ENCODE measurements at places on chromosomes 5 and 9. TPM values are rescaled to one million over a fixed set of nuclear protein-coding genes. Genes with fewer than 3 reads are reported as not detected.

DNA sequence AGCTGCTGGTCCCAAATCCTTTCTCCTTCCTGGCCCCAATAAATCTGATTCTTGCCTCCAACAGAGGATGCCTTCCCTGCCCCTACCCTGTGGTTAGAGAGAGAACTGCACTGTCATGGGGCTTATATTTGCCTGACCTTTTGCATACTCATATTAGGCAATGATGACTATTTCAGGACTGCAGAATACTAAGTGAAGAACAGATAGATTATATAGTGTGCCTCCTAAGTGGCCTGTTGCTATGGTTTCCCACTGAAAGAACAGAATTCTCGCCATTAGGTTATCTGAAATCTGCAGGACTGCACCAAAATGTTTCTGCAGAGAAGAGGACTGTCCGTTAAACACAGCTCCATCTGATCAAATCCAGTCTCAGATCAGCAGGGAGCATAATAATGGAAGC, 87.3 kb upstream of the CCNG1 start:
- peak; percentile 52 for DNase-seq

DNA sequence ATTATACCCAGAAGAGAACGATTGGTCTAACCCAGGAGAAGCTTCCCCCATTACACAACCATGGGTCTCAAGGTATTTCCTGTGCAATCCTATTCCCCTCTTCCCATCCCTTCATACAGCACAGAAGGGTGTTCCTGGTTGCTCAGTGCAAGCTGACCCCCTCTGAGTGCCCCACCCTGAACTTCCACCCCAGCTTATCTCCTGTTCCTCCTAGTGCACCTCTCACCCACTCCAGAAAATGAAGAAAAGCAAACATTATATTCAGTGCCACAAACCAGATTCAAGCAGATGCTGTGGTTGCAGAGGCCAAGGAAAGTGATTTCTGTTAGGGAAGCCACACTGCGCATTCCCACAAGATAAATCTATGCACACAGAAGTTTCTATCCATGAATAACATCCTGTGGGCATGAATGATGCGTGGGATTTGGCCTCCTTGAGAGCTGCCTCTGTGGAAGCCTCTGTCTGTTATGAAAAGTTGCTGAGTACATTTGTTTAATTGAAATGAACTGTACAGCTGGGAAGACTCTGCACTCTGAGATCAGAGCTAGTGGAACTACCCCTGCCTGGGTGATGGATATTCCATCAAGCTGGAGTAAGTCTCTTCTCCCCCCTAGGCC, 2.2 kb upstream of the OR2S2 start:
- peak; percentile 34 for DNase-seq

DNA sequence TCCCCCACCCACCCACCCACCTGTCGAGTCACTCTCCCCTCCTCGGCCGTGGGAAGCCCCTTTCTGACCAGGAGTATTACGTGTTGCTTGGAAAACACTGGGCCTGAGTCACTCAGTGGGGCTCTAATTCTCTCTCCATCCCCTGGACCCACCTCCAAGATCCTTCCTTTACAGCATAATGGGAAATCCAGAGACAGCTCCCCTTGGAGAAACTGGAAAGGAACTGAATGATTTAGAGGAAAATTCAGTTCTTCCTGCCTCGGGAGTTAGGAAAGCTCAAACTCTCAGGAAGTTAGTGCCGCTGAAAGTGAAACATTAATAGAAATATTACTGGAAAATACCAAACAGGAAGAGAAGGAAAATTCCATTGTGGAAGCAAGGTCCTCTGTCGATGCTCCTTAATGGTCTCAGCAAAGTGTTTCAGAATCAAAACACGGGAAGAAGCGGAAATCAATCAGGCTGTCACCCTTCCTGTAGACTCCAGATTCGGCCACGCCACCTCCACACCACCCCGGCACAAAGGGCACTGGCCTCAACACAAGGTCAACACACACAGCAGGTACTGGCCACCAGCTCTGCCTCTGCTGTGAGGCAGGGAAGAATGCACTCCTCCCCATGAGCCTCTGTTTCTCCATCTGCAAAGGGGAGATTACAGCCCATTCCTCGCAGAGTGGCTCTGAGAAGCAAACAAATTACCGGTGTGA, 9.6 kb downstream of the SHB start:
- peak; percentile 80 for DNase-seq

The ANKRD33B gene
- 7.8 TPM for total RNA-seq

GRCh38 chr5:109553846-109554245, 135.9 kb upstream of the MAN2A1 start:
- no peak for DNase-seq

The CKS2 gene
- total RNA-seq, result 25.9 TPM

The SEMA4D gene
- total RNA-seq, result 2.6 TPM

DNA sequence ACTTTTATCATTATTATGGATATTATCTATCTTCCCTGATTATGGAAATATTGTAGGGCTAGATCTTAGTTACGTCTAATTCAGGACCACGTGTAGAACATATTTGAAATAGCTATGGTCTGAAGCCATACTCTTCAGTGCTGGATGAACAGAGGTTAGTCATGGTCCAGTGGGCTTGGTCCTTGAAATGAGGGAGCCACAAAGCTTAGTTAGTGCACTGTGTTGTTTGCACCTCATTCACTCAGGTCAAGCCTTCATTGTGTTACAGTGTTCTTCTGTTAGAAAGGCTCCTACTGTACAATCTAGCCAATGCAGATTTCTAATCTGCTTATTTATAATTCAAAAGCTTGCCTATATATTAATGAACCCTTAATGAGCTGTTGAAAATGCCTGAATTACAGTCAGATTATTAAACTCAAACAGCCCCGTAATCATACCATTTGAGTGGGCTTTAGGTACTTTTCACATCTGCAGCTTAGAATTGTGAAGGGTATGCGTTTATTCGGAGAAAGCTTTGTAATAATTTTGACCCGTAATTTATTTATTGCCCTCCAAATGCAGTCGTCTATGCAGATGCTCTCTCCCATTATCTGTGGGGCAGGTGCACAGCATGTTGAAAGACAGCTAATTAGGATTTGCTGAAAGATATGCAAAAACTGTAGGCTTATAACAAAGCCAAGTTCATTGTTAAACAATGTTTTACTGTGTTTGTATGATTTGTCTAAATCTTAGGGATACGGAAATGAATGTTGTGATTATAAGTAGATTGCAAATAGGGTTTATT, 164.9 kb downstream of the PBX3 start:
- peak; percentile 77 for DNase-seq

DNA sequence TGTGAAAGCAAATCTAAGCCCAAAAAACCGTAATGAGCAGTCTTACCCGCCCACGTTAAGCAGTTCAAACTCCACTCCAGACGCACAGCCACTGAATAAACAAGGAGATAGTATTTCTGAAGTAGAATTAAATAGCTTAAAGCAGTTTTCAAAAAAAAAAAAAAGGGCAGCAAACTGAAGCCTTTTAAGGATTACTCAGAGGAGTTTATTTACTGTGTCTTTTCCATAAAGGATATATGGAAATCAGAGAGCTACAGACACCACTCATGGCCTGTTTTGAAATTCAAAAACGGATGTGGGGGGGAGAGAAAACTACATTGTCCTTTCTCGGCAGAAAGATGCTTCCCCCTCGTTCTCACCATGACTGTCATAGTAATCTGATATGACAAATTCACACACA, 83.7 kb upstream of the IRX1 start:
- DNase-seq, result no peak

GRCh38 chr5:137432376-137432775, 66.8 kb downstream of the SPOCK1 start:
- no peak for DNase-seq

- DNase-seq, result no peak
Observed at GRCh38 chr5:421901-422300, 21.1 kb upstream of the EXOC3 start.

DNA sequence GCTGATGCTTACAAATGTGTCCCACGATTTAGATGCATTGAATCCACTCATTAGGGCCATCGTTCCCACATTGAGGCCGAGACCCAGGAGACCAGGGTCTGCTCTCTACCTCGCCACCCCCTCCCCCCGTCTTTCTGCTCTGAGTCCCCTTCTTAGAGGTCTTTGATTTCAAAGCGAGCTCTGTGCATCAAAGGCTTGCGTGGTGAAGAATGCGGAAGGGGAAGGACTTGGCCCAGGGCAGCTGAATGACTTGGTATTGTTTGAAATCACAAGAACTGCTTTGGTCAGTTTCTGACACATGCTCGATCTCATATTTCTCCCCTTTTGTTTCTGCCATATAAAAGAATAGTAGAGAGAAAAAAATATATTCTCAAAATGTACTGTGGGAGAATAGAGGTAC, 78.3 kb upstream of the IRX1 start:
- no peak for DNase-seq

- DNase-seq, result peak; percentile 32
Observed at GRCh38 chr5:87302061-87302460, 34.4 kb downstream of the RASA1 start.

The NPR3 gene
- total RNA-seq, result 14.9 TPM

DNA sequence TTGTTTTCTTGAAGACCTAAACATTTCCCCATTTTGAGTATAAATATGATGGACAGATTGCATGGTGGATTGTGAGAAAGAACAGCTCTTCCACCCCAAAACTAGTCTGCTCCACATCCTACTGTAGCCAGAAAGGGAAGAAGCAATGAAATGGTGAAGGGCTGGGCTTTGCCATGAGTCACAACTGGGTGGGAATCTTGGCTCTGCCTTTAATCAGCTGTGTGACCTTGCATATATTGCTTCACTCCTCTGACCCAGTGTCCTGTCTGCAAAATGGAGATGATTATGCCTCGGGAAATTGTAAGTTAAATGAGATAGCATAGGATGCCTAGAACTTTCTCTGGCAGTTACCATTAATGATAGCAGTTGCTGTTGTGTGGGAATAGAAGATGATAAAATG, 101.9 kb downstream of the PDE8B start:
- peak; percentile 18 for DNase-seq

DNA sequence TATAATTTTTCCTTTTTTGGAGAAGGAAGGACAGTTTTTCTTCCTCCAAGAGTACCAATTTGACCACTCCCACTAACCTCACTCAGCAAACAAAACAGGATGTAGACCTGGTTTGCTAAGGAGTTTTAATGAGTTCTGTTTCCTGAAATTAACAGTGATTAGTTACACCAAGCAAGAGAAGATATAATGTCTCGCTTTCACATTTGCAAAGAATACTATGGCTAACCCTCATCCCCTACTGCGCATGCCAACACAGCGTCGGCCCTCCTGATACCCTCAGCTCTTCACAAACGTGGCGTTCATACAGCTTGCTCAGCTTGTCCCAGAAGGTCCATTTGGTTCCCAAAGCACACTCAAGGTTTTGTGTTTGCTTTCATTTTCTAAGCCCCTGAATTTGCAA, 41.9 kb upstream of the IPPK start:
- no peak for DNase-seq

- no peak for DNase-seq
Observed at GRCh38 chr5:178293815-178294214, 61.2 kb upstream of the PHYKPL start.

- no peak for DNase-seq
Observed at GRCh38 chr9:28951945-28952344, 1378.7 kb upstream of the C9orf72 start.

DNA sequence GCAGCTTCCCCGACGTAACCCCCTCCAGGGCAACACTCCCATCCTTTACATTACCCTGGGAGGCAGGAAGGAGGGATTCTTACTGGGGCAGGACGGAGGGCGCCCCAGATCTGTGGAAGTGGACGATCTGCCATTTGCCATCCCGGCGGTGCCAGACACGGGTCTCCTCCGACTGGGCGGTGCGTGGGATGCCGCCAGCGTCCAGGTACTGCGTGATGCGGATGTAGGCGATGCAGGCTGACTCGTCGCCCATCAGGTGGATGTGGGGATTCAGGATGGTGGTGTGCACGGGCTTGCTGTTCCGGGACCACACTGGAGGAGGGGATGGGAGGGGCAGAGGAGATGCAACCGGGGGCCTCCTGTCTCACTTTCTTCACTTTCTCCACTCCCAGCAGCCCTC, 33.0 kb downstream of the SLC6A7 start:
- DNase-seq, result no peak

DNA sequence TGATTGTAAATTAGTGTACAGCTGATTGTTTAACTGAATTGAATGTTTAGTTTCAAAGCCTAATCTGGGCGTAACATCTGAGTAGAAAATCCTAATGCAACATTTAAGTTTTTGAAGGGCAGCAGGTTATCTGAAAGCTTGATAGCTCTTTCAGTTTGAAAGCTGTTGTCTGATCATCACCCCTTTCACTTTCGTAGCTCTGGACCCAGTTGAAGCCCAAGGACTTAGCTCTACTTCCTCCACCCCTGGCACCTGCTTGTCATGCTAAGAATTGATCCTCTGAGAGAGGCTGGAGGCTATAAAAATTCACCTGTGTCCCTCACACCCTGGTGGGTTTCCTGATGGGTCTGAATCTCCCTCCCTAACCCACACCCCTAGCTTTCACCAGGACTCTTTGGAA, 86.0 kb downstream of the ZFAND5 start:
- no peak for DNase-seq

DNA sequence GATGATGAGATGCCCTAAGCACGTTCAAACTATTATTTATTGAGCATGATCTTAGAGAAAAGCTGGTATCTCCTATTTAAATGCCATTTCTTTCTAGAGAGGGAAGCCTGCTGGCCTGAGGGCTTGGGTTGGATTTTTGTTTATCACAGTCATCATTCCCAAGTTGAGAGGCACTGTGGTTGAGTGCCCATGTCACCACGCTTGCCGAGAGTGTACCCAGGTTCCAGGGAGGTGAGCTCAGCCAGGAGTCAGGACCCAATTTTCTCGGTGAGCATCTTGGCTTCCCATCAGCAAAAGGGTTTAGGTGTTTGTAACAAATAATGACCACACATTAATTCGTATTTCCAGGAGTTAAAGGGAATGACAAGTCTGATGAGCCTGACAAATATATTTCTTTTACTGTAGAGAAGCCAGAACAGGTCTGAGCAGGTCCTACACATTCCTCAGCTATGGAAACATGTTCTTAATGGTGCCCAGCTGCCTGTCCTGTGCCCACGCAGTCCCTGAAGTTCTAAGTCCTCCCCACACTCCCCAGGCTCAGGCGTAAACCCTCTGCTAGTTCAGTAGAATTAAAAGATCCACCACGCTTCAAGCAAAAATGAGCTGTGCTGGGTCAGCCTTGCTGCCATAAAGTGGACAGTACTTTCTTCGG, 258.9 kb upstream of the IRX2 start:
- no peak for DNase-seq

DNA sequence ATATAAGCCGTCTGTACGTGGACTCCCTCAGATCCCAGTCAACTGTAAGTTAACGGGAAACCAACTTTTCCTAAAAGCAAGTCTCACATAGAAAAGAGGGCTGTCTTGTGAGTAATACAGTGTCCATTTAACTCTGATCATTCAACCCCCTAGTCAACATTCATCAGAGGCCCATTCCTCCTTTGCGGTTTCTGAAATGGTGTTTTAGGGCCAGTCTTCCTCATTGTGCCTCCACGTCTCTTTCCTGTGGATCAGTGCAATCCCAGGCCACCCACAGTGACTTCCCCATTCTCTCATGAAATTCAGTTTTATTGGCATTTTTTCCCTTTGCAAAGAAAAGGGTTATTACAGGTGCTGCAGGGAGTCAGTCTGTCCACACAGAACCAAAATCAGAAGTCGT, 261.8 kb downstream of the NR3C1 start:
- DNase-seq, result peak; percentile 34

The PDZD2 gene
- 0.33 TPM for total RNA-seq
